ENCODE measurements at places on chromosomes 4 and X.

- DNase-seq: no peak
Observed at GRCh38 chr4:81353861-81354260, 117.8 kb downstream of the RASGEF1B start.

DNA sequence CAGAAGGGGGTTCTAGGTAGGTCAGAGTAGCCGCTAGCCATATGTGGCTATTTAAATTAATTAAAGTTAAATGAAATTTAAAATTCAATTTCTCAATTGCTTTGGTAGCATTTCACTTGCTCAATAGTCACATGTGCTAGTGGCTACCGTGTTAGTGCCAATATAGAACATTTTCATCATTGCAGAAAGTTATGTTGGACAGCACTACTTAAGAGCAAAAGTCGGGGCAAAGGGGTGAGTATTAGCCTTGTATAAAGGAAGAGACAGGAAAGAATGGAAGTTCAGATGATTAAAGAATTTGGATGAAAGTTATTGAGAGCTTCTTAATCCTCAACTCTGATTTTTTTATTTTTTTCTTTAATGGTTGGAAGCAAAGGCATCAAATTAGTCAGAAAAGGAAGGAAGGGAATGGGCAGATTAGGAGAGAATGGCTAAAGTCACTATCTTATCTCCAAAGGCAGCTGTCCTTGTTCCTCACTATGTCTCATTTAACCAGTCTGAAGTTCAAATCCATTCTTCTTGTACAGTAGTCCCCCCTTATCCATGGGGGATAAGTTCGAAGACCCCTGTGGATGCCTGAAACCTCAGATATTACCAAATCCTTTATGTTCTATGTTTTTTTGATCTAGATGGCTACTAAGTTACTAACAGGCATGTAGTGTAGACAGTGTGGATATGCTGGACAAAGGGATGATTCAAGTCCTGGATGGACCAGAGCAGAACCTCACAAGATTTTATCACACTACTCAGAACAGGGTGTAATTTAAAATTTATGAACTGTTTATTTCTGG, 22.9 kb downstream of the OCIAD1 start:
- DNase-seq: no peak

- DNase-seq: no peak
Observed at GRCh38 chr4:164056426-164057142, 562.1 kb downstream of the TMA16 start.

DNA sequence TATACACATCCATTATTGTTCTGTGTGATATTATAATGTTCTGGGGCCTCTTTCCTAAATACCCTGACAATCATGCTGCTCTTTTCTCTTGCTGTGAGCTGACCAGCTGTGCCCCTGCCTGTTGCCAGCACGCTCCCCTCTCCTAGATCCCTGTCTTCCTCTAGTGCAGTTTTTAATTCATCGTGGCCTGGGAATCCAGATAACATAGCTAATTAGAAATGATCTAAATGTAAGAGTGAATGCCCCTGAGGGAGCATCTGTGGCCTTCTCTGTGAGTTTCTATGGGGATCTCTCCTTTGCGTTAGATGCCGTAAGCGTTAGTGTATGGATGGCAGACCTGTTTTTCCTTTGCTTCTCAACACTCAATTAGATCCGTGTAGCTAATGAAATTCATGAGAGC, 434.3 kb downstream of the SPRY1 start:
- DNase-seq: no peak

GRCh38 chrX:130174045-130174704, 2.4 kb downstream of the RAB33A start:
- DNase-seq: no peak

DNA sequence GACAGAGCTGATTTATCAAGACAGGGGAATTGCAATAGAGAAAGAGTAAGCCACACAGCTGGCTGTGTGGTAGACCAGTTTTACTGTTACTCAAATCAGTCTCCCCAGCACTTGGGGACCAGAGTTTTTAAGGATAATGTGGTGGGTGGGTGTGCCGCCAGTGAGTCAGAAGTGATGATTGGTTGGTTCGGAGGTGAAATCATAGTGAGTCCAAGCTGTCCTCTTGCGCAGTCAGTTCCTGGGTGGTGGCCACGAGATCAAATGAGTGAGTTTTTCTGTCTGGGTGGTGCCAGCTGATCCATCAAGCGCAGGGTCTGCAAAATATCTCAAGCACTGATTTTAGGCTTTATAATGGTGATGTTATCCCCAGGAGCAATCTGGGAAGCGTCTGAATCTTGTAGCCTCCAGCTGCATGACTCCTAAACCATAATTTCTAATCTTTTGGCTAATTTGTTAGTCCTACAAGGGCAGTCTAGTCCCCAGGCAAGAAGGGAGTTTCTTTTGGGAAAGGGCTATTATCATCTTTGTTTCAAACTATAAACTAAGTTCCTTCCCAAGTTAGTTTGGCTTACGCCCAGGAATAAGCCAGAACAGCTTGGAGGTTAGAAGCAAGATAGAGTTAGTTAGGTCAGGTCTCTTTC, 44.0 kb upstream of the PPP1R2C start:
- no peak for DNase-seq

- DNase-seq: no peak
Observed at GRCh38 chr4:40511036-40511614, 118.5 kb downstream of the RBM47 start.

DNA sequence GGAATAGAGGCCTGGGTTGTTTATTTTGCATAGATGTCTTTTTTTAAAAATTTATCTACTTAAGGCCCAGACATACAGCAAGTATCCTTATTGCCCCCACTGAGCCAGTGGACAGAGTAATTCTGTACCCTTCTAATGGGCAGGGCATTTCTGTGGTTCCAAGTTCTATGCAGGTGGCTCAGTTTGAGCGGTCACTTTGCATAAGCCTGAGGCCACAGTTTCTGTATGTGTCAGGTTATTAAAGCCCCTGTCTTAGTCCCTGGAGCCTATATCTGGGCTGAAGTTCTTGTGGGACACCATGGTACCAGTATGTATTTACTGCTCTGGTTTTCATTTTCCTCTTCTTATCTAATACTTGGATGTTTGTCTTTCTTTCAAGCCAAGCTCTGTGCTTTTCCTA, 168.8 kb downstream of the MID1IP1 start:
- no peak for DNase-seq

GRCh38 chr4:25346913-25347312, 30.1 kb upstream of the ANAPC4 start:
- no peak for DNase-seq

DNA sequence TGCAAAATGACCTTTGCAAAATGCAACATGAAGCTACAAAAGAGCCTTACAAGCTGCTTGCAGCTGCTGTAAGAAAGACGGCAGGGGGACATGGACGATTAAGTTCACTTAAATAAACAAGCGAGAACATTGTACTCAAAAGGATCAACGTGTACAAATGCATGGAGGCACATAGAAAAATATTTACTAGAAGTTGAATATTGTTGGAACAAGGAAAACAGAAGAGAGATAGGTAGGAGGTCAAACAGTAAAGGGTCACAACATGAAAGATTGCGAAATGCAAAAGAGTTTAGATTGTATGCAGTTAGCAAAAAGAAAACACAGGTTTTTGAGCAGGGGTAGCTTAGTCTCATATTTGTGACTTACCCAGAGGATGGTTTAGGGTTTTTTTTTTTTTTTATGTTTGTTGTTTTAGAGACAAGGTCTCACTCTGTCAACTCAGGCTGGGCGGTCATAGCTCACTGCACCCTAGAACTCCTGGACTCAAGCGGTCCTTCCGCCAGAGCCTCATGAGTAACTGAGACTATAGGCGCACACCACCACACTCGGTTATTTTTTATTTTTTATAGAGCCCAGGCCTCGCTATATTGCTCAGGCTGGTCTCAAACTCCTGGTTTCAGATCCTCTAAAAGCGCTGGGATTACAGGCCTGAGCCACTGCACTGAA, 1.4 kb upstream of the PHF8 start:
- no peak for DNase-seq

- no peak for DNase-seq
Observed at GRCh38 chrX:9906919-9907318, 60.2 kb upstream of the CLDN34 start.

- no peak for DNase-seq
Observed at GRCh38 chr4:177105536-177105935, 204.1 kb upstream of the NEIL3 start.

DNA sequence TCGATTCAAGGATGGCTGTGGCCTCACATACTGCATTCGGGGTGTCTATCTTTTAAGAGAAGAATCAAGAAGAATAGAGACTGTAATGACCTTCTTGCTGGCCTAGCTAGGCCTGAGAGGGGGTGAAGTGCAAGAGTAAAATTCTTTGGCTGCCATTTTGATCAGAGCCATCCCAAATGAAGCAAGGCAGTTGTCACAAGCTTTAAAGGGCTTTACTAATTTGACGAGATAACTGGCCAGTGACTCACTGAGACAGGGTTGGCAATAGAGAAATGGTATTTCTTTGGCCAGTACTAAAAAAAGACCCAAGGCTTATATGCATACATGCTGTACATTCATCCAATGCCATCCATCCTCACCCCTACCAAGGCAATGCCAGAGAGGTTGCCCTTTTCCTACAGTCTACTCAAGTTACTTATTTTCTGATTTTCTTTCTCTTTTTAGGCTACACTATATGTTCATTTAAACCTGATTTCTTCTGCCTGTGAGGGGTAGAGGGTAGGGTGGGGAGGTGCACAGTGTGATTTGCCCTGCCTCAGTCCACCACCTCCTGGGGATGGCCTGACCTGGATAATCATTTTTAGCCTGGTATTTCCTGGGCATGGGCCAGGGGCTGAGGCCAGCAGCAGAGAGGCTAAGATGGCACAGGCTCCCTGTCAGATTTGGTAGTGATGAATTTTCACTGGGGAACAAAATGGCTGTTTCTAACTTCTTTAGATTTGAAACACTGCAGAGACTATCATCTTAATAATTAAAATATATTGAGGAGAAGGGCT, 32.2 kb downstream of the ATG4A start:
- no peak for DNase-seq

DNA sequence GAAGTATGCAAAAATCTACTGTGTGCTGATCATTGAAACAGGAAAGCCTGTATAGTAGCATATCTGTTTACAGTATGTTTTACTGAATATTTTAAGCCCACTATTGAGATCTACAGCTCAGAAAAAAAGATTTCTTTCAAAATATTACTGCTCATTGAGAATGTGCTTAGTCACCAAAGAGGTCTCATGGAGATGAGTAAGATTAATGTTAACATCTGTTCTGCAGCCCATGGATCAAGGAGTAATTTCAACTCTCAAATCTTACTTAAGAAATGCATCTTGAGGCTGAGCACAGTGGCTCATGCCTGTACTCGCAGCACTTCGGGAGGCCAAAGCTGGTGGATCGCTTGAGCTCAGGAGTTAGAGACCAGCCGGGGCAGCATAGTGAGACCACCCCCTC, 3.3 kb downstream of the RNF4 start:
- DNase-seq: no peak

GRCh38 chr4:6380746-6381410, 91.5 kb downstream of the PPP2R2C start:
- DNase-seq: no peak

DNA sequence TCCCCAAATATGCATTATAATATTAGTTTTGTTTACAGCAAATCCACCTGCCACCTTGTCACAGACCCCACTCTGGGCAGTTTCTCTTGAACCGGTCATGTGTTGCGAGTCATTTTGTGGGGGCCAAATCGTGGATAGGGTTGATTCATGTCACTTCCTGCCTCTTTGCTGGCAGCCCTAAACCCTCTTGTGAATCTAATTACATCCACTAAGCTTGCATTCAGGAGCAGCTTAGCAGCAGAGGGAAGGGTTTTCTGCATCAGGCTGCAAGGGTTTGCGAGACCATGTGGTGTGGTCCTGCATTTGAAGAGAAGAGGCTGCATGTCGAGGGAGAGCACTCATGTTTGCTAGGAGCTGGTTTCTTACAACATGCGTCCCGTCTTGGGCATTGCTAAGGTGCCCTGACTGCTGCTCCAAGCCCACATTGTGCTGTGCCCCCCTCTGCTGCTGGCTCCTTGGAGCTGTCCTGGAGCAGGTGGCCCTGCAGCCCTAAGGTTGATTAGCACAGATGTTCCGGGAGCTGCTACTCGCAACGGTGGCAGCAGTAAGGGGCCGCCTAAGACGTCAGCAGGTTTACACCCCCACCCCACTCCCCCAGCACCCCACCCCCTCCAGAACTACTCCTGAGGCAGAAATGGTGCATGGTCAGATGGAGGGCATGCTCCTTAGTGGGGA, 88.9 kb upstream of the CLDN34 start:
- DNase-seq: no peak

- DNase-seq: no peak
Observed at GRCh38 chr4:115763051-115763450, 649.6 kb upstream of the NDST4 start.

DNA sequence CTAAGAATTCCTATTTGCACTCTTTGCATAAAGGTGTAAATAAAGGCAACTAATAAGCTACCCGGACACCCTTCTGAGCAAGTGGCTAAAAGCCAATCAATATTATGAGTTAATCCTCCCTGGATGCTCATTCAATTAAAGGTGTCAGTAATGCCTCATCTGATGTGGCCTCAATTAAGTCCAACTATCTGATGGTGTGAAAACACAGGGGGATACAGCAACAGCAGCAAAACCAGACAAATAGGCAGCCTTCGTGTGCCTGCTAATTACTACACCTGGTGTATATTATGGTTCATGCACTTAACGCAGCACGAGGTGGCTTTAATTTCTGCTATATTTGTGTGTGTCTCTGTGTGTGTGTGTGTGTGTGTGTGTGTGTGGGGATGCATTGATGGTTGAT, 244.4 kb downstream of the DCLK2 start:
- DNase-seq: no peak

DNA sequence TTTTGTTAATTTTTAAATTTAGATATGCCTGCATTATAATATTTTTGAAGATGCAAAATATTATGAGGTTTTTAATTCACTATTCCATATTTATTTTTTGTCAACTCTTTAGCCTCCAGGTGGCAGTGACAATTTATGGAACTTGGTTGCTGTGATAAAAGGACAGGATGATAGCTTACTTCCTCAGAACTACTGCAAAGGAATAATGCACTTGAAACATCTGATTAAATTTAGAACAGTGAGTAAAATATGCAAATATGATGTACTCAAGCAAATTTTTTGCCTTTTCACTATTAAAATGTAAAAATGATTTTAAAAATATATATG, 45.1 kb downstream of the SPATA4 start:
- no peak for DNase-seq

- no peak for DNase-seq
Observed at GRCh38 chrX:53280331-53281320, 758 bp downstream of the IQSEC2 start.

DNA sequence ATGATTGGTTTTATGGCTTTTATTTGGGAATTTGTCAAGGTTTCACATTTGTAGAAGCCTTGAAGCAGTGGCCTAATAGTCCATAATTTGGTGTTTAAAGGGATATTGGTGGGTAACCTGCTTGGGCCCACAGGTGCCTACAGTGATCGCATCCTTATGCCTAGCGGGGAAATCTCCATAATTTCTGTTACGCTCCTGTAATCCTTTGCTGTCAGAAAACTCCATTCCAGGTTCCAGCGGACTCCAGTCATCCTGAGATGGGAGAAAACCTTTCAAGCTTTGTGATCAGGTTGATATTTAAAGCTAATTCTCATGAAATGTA, 257.0 kb upstream of the JADE1 start:
- DNase-seq: no peak

GRCh38 chrX:13074297-13075262, 30.2 kb upstream of the FAM9C start:
- no peak for DNase-seq

- DNase-seq: no peak
Observed at GRCh38 chr4:107564326-107564725, 155.7 kb downstream of the PAPSS1 start.
